ENCODE measurements at places on chromosomes 1 and 21. TPM values are rescaled to one million over a fixed set of nuclear protein-coding genes. Genes with fewer than 3 reads are reported as not detected.

Gene ADCY10
- not detected for total RNA-seq

Gene CYP4B1
- total RNA-seq, result not detected

Gene PCSK9
- total RNA-seq, result 0.04 TPM

Gene DAB1
- not detected for total RNA-seq

Gene MATN1
- 0.06 TPM for total RNA-seq

Gene TCHH
- not detected for total RNA-seq

DNA sequence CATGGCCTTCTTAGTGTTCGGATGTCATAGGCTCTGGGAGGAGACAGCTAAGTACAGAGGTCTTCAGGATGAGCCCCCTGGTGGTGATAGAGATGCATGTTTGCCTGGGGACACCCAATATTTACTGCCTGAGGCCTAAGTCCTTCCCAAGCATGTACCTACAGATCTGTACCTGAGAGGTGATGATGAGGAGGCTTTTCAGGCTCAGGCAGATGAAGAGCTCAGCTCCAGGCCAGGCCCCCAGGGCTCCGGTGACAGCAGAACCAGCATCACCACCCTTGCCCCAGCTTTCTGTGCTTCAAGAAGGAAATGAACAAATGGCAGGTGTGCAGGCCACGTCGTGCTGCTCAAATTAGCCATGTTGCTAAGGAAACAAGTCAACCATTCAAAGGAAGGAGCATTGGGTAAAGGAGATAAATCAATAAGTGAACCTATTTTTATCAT lies 21.1 kb downstream of the CACNA1E start:
- DNase-seq, result no peak

DNA sequence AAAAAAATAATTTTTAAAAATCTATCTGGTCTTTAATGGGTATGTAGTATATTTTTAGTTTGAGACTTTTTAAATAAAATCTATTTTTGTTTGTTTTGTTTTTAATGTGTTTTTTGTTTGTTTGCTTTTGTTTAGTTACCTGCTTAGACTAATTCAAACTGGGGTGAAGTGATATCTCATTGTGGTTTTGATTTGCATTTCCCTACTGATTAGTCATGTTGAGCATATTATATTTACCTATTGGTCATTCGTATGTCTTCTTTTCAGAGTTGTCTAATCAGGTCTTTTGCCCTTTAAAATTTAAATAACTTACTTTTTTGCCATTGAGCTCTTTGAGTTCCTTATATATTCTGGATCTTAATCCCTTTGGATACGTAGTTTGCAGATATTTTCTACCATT lies 20.3 kb downstream of the CD1B start:
- DNase-seq, result no peak

DNA sequence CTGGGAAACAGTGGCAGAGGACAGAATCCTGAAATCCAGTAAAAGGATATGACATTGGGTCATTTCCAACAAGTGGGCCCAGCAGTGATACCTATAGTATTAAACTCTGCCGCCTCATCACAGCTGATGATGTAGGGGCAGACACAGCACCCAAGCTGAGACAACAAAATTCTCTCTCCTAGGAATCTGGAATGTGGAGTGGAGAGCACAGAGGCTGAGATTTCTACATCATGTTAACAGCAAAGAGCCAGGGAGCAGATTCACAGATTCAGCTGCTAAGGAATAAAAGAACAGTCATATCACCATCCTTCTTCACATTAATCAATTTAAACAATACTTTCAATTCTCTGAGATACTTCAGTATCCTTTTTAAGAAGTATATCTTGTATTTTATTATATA lies 61.9 kb downstream of the CRP start:
- no peak for DNase-seq

DNA sequence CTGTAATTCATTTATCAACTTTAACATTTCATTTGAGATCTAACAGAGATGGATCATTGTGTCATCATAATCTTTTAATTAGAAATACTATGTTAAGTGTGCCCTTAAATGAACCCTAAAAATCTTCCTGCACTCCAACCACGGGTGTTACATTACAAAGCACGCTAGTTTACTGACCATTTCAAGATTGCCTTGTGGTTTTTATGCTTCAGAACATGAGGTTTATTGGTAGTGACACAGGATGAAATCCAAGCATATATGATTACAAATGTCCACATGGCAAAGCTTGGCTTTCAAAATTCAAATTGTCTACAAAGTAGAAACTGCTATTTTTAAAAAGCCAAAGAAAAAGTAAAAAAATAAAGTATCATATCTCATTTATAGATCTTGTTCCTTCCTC lies 190.4 kb upstream of the USP25 start:
- DNase-seq, result peak; percentile 52

- DNase-seq, result no peak
These were observed 27.8 kb downstream of the RIPK4 start for GRCh38 chr21:41739011-41739410.

DNA sequence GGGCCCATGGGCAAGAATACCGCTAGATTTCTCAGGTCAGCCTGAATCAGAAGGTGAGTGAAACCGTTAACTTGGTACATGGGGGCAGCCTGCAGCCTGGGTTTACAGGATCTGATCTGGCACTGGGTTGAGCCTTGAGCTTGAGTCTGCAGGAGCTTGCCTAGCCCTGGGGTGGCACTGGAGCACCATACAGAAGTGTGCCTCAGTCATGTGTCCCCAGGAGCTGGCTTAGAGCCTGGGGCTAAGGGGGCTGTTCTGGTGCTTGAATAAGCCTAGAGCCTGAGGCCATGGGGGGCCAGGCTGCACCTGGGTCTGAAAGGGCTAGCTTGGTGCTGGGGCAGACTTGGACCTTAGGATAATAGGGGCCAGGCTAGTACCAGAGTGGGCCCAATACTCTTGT lies 457.2 kb upstream of the PBX1 start:
- no peak for DNase-seq

DNA sequence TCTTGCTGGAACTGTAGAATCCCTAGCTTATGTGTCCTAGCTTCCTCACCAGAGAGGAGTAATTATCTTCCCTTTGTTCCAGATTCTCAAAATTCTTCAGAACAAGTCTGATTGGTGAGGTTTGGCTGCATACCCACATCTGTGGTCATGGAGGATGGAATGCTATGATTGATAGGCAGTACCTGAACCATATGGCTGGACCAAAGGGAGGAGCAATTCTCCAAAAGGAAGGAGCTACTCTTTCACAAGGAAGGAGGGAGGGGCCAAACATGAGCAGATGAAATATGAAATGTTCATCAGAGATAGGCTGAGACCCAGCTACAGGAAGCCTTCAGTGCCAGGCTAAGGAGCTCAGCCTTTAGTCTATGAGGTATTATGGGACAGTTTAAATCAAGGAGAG lies 5.0 kb upstream of the RNF19B start:
- DNase-seq, result no peak

GRCh38 chr1:22416555-22417454 lies 34.8 kb upstream of the ZBTB40 start:
- peak; percentile 68 for DNase-seq

DNA sequence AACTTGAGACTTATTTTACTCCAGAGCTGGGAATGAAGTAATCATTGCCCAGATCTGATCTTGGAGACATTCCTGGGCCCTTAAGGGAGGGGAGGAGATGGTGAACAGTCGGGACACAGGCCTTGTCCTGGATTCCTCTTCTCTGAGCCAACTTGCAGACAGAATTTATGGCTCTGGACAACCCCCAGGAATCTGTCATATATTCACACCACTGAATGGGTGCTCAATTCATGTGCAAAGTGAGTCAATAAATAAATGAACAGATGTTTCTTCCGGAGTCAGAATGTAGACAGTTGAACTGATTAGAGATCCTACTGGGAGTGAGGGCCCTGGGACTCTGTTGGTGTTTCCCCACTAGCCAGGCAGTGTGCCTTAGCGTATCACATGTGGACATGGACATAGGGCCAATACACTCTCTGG lies 2.6 kb downstream of the TUFT1 start:
- no peak for DNase-seq

DNA sequence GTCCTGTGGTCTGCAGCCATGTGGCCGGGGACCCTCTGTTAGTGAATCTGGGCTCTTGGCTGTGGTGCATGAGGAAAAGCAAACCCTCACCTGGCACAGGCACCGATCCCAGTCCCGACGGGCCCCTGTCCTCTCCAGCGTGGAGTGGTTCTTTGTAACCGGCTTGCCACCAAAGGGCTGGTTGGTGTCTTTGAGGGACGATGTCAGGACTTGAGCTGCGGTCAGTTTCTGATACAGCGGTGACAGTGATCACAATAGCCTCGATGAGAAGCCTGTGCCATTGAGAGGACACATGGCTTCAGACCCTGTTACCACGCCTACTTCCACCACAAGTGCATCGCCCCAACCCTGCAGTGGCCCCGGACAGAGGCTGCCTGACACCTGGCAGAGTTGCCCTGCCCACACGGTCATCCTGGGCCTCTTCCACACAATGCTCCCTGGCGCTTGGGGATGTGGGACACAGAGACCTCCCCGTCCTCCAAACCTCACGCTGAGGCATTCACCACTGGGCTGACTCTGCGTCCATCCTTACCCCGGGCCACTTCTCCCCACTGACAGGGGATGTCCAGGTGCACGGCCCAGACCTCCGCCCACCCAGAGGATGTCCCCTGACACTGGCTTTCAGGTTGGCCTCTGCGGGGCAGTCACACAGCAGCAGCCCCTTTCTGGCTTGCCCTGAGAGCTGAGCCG lies 18.8 kb upstream of the ACTRT2 start:
- DNase-seq, result no peak

DNA sequence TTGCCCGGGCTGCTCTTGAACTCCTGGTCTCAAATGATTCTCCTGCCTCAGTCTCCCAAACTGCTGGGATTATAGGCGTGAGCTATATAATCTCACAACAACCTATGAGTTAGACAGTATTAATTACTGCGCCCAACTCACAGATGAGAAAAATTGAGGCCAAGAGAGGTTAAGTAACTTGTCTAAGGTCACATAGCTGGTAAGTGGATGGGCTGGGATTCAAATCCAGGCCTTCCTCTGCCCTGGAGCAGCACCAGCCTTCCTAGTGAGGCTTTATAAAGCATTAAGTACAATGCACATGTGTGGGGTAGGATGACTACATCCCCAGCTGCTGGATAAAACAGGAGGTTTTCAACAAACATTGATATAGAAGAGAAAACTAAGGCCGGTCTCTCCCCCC lies 15.1 kb downstream of the E2F2 start:
- no peak for DNase-seq

GRCh38 chr1:178301141-178301540 lies 195.6 kb downstream of the CLEC20A start:
- DNase-seq, result no peak

GRCh38 chr1:200525090-200525987 lies 95.2 kb downstream of the KIF14 start:
- DNase-seq, result no peak

DNA sequence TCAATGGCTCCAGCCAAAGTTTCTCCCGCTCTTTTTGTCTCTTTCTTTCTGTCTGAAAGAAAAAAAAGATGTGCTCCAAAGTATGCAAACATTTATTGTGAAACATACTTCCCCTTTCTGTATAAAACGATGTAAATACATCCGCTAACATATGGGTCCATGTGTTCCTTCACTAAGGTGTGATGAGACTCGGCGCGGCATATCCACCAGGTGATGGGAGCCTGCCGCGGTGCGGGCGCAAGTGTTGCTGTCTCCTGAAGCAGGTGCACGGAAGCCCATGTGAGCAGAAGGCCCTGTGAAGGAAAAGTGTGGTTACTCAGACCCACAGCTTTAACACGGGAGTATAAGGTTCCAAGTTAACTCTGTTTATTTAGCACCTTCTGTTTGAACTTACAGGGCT lies 466.6 kb upstream of the C1orf87 start:
- no peak for DNase-seq

DNA sequence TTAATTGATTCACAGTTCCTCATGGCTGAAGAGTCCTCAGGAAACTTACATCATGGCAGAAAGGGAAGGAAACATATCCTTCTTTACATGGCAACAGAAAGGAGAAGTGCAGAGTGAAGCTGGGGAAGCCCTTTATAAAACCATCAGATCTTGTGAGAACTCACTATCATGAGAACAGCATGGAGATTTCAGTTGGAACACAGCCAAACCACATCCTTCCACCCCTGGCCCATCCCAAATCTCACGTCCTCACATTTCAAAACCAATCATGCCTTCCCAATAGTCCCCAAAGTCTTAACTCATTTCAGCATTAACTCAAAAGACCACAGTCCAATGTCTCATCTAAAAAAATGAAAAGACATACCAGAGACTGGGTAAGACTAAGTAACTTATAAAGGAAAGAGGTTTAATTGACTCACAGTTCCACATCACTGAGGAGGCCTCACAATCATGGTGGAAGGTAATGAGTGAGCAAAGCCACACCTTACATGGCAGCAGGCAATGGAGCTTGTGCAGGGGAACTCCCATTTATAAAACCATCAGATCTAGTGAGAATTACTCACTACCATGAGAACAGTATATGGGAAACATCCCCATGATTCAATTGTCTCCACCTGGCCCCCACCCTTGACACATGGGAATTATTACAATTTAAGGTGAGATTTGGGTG lies 105.2 kb downstream of the MRPL39 start:
- no peak for DNase-seq

DNA sequence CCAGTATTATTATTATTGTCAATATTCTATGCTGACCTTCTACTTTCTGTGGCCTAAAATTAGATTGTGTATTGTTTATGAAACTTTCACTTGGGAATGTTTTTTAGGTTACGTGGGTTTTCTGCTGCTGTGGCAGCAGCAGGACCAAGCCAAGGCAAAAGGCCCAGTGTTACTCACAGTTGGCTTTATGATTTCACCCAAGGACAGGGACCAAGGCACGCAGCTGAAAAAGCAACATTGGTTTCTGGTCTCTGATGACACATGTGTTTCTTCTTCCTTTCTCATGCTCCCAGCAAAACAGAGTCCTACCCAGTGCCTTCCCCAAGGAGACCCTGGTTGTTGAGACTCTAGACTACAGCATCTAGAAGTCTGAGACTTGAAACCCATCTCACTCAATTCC lies 413.7 kb downstream of the SETD4 start:
- DNase-seq, result no peak

- no peak for DNase-seq
These were observed 31.7 kb downstream of the CHML start for GRCh38 chr1:241608379-241609033.

All from H4 (cell line).